H1 (cell line): ENCODE measurements at places on chromosomes 11 and 22.

- peaks cover 6% of the 10 kb centered on the region; the same call in 1 of the 2 replicates for H3K27me3 ChIP-seq
- H3K27ac ChIP-seq, result no peak overlapping the region
- peaks cover 3% of the 10 kb centered on the region; the same call in 1 of the 2 replicates for H3K4me1 ChIP-seq
- DNase-seq, result no peak
These were observed 960.1 kb downstream of the NTM start for GRCh38 chr11:132330515-132330914.

- H3K4me3 ChIP-seq, result no peak overlapping the region
- no peaks in the 10 kb centered on the region for H3K36me3 ChIP-seq
- peak overlapping the region; percentile 59 for H3K27ac ChIP-seq
- H3K4me1 ChIP-seq, result peaks cover 10% of the 10 kb centered on the region; the same call in 1 of the 2 replicates
- DNase-seq, result no peak
These were observed 25.0 kb upstream of the CRTAM start for GRCh38 chr11:122813176-122813893.

- H3K27me3 ChIP-seq, result no peaks in the 10 kb centered on the region
- no peaks in the 10 kb centered on the region for H3K36me3 ChIP-seq
- DNase-seq, result no peak
- H3K4me1 ChIP-seq, result no peaks in the 10 kb centered on the region
- no peak overlapping the region for H3K27ac ChIP-seq
These were observed 1041.8 kb downstream of the LRRC4C start for GRCh38 chr11:40417627-40418026.

DNA sequence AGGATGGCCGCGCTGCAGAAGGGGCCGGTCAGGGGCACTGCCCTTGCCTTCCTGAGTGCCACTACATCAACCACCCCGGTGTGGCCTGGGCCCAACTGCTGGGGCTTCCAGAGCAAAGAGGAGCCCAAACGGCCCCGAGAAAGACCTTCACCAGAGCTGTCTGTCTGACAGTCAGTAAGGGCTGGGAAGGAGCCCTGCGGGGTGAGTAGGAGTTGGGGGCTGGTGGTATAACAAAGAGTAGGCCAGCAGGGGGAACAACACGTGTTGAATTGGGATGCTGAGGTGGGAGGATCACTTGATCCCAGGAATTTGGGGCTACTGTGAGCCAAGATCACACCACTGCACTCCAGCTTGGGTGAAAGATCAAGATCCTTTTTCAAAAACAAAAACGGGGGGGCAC, 3.9 kb downstream of the GSTT4 start:
- H3K4me1 ChIP-seq, result no peaks in the 10 kb centered on the region
- no peaks in the 10 kb centered on the region for H3K36me3 ChIP-seq
- peaks cover 3% of the 10 kb centered on the region; the same call in 1 of the 2 replicates for H3K27me3 ChIP-seq
- DNase-seq, result no peak

DNA sequence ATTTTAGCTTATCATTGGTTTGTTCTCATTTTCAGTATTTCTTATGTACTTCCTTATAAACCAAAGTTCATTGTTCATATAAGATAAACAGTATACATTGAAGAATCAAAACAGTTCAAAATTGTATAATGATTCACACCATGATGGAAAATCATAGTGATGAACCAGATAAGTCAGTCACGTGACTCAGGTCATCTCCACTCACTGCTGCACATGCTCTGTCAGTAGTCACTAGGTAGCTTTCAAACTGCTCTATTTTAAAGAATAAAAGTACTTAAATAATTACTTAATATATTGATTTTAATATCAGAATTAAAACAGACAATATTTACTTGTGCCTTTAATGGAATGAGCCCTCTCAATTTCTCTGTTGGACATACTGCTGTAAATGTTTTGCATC, 37.5 kb downstream of the PDHX start:
- no peak for DNase-seq
- no peaks in the 10 kb centered on the region for H3K36me3 ChIP-seq
- no peak overlapping the region for H3K4me3 ChIP-seq
- no peaks in the 10 kb centered on the region for H3K27me3 ChIP-seq
- H3K27ac ChIP-seq, result no peak overlapping the region

DNA sequence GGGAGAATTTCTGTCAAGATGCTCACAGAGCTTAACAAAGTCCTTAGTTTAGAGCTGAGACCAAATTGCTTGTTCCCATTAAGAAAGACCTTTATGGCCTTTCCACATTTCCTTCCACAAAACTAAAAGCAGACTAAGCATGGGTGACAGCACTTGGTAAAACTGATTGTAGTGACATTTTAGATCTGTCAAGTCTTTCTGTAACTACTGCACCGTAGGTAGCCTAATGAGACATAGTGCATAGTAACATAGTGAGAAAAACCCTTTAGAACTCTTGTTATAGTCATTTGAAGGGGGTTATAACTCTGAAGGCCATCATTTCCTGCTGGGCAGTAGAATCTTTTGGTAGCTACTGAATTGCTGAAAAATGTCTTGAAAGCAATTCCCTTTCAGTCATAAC, 990.9 kb upstream of the CNTN5 start:
- H3K4me3 ChIP-seq, result no peak overlapping the region
- no peak overlapping the region for H3K27ac ChIP-seq

GRCh38 chr11:103699656-103700055, 336.8 kb upstream of the DDI1 start:
- H3K27me3 ChIP-seq, result no peaks in the 10 kb centered on the region
- H3K4me1 ChIP-seq, result no peaks in the 10 kb centered on the region
- H3K27ac ChIP-seq, result no peak overlapping the region
- H3K36me3 ChIP-seq, result no peaks in the 10 kb centered on the region
- H3K4me3 ChIP-seq, result no peak overlapping the region
- DNase-seq, result no peak

- no peak for DNase-seq
- no peak overlapping the region for H3K4me3 ChIP-seq
- no peak overlapping the region for H3K27ac ChIP-seq
- H3K27me3 ChIP-seq, result no peaks in the 10 kb centered on the region
These were observed 9.3 kb downstream of the MTFP1 start for GRCh38 chr22:30434843-30435242.

DNA sequence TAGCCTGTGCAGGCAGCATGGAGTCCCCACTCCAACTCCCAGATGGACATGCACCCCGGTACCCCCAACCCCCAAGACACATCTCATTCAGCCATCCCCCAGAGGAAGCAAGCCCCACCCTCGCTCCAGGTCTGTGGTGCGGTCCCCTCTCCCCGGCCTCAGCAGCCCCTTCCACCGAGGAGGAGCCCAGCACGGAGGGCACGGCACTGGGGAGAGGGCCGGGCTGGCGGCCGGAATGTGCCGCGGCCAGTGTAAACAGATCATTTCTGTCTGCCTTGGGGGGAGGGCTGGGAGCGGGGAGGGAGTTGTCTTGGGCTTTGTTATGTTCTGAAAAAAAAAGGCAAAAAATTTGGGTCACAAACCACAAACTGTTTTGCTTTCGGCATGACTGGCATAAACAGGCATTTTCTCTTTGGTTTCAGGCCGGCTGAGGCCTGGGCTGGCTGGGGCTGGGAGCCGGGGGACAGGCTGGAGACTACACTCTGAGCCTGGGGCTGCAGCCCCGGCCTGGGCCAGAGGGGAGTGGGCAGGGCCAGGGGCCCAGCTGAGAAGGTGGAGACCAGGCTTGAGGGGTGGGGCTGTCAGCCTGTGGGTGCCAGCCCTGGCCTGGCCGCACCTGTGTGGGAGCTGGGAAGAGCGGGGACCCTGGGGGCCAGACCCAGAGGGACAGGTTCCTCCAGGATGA, 16.8 kb downstream of the IGF2 start:
- no peaks in the 10 kb centered on the region for H3K36me3 ChIP-seq
- no peak overlapping the region for H3K27ac ChIP-seq
- no peaks in the 10 kb centered on the region for H3K4me1 ChIP-seq
- H3K27me3 ChIP-seq, result no peaks in the 10 kb centered on the region
- H3K4me3 ChIP-seq, result no peak overlapping the region
- DNase-seq, result peak; percentile 47

GRCh38 chr11:28702450-28702790, 594.2 kb downstream of the METTL15 start:
- no peak overlapping the region for H3K4me3 ChIP-seq
- H3K36me3 ChIP-seq, result no peaks in the 10 kb centered on the region
- no peaks in the 10 kb centered on the region for H3K27me3 ChIP-seq
- DNase-seq, result no peak

DNA sequence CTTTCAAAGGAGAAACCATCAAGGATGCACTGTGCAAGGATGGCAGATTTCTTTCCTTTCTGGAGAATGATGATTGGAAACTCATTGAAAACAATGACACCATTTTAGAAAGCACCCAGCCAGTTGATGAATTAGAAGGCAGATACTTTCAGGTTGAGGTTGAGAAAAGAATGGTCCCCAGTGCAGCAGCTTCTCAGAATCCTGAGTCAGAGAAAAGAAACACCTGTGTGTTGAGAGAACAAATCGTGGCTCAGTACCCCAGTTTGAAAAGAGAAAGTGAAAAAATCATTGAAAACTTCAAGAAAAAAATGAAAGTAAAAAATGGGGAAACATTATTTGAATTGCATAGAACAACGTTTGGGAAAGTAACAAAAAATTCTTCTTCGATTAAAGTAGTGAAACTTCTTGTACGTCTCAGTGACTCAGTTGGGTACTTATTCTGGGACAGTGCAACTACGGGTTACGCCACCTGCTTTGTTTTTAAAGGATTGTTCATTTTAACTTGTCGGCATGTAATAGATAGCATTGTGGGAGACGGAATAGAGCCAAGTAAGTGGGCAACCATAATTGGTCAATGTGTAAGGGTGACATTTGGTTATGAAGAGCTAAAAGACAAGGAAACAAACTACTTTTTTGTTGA, 9.8 kb downstream of the FAM111A start:
- H3K4me1 ChIP-seq, result no peaks in the 10 kb centered on the region
- no peak overlapping the region for H3K4me3 ChIP-seq
- H3K27ac ChIP-seq, result no peak overlapping the region
- no peaks in the 10 kb centered on the region for H3K27me3 ChIP-seq

- peaks cover 23% of the 10 kb centered on the region for H3K36me3 ChIP-seq
- H3K4me3 ChIP-seq, result no peak overlapping the region
- no peaks in the 10 kb centered on the region for H3K4me1 ChIP-seq
- DNase-seq, result no peak
- H3K27me3 ChIP-seq, result no peaks in the 10 kb centered on the region
These were observed 12.4 kb upstream of the MAPK11 start for GRCh38 chr22:50282361-50283155.

- H3K36me3 ChIP-seq, result no peaks in the 10 kb centered on the region
- no peak for DNase-seq
- H3K4me1 ChIP-seq, result no peaks in the 10 kb centered on the region
- no peak overlapping the region for H3K4me3 ChIP-seq
- no peak overlapping the region for H3K27ac ChIP-seq
These were observed 4.6 kb downstream of the TSPAN32 start for GRCh38 chr11:2306452-2306823.

- DNase-seq, result no peak
- no peak overlapping the region for H3K4me3 ChIP-seq
- peaks cover 20% of the 10 kb centered on the region for H3K4me1 ChIP-seq
These were observed 3.7 kb downstream of the GRIK4 start for GRCh38 chr11:120515186-120515723.

- no peak overlapping the region for H3K4me3 ChIP-seq
- H3K36me3 ChIP-seq, result no peaks in the 10 kb centered on the region
- H3K27me3 ChIP-seq, result no peaks in the 10 kb centered on the region
- DNase-seq, result no peak
These were observed 39.8 kb upstream of the KCNJ11 start for GRCh38 chr11:17428261-17428660.

GRCh38 chr11:12200991-12201985, 90.9 kb downstream of the MICAL2 start:
- DNase-seq, result no peak
- no peaks in the 10 kb centered on the region for H3K27me3 ChIP-seq
- no peak overlapping the region for H3K27ac ChIP-seq
- H3K36me3 ChIP-seq, result no peaks in the 10 kb centered on the region
- no peak overlapping the region for H3K4me3 ChIP-seq

DNA sequence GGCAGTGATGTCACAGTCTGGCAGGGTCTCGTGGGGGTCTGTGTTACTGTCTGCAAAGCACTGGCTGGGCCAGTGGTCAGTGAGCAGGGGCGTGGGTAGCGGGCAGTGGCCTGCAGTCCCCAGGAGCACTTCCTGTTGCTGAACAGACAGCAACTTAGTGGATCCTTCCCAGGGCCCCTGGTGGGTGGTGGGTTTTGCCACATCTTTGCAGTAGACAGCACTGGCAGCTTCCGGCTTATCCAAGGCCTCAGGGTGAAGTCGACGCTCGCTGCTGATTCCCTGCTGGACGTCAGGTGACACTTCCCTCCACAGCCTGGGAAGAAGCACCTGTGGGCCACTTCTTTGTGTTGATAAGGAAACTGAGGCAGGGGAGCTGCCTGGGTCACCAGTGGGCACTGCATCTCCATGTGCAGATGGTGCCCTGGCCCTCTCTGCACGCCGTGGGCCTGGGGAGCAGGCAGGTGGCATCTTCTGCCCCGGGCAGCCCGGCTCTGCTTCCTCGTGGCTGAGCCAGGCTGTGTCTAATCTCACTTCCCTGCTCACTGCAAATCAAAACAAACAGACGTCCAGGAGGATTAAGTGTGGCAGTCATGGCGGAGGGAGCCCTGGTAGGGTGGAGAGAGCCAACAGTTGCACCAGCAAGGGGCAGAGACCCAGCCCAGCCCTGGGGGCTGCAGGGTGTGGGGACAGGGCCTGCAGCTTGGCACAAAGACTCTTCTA, 79.8 kb downstream of the KCNQ1 start:
- no peaks in the 10 kb centered on the region; the same call in 1 of the 2 replicates for H3K4me1 ChIP-seq
- peaks cover 8% of the 10 kb centered on the region; the same call in 1 of the 2 replicates for H3K27me3 ChIP-seq
- H3K27ac ChIP-seq, result no peak overlapping the region
- no peak overlapping the region for H3K4me3 ChIP-seq

DNA sequence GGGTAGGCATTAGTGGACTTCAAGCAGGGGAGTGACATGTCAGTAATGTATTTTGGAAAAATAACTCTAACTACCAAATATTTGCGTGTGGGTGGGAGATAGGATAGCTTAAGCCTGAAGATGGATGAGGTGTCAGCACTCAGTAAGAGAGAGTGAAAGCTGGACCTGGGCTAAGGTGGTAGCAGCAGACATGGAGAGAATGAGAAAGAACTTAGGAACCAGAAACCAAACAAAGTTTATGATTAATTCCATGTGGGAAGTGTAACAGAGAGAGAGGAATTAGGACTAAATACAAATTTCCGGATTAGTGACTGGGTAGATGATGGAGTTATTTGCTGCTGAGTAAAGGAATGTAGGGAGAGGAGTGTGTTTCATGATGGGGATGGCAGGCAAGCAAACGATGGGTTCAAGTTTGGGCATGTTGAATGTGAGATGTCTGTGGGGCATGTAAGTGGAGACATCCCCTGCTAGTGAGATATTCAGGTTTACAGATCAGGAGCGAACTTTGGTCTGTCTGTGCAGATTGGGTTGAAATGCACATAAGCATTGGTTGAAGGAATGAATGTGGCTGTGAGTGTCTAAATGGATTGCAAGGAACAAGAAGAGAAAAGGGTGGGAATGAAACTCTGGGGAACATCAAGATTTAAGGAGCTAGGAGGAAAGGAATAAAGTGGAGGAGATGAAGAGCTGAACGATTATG, 185.6 kb upstream of the MTMR2 start:
- no peak overlapping the region for H3K27ac ChIP-seq
- H3K4me3 ChIP-seq, result no peak overlapping the region
- H3K4me1 ChIP-seq, result peaks cover 3% of the 10 kb centered on the region; the same call in 1 of the 2 replicates
- DNase-seq, result no peak
- no peaks in the 10 kb centered on the region for H3K36me3 ChIP-seq
